Cardiac muscle cell (in vitro differentiated cells and primary cell): ENCODE measurements at places on chromosomes 3 and 15. TPM values are rescaled to one million over a fixed set of nuclear protein-coding genes. Genes with fewer than 3 reads are reported as not detected.

DNA sequence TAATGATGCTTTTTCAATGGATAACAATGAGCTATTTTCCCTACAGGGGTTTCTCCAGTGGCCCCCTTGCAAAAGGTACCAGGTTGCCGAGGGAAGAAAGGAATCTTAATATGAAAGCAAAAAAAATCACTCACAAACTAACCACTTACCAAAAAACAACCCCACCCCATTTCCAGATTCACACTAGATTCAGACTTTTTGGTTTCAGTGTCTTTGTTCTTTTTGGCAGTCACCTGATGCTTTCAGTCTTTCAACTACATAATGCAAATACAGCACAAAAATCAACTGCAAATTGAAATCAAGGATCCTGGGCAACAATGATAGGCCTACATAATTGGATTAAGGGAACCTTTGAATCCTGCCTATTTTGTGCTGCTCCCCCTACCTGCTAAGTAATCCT lies 71.1 kb upstream of the RAP2B start:
- no peak for DNase-seq

TRIM71 gene
- total RNA-seq: 13.9 and 21.8 TPM in 2 replicates

DNA sequence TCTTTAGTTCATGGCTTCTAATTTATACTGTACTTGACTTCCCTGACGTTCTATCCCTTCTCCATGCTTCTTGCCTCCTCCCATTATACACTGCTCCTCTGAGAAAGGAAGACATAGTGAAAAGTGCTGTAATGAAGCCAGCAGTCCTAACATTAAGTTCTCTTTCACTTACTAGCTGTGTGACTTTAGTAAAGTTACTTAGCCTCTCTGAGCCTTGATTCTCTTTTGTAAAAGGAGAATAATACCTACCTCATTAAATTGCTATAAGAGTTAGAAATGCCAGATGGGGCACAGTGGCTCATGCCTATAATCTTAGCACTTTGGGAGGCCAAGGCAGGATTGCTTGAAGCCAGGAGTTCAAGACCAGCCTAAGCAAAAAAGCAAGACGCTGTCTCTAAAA lies 18.8 kb upstream of the IGF2BP2 start:
- no peak for DNase-seq

POLG gene
- 56.2 and 63.9 TPM in 2 replicates for total RNA-seq

ALDH1A3 gene
- not detected in 2 replicates for total RNA-seq

- DNase-seq: no peak
These were observed 12.4 kb downstream of the ACAA1 start for GRCh38 chr3:38124324-38125122.

A4GNT gene
- not detected in 2 replicates for total RNA-seq

- no peak for DNase-seq
These were observed 4.5 kb upstream of the IL17RC start for GRCh38 chr3:9912294-9912935.

PGBD4 gene
- total RNA-seq: 1.7 TPM in 2 replicates

DNA sequence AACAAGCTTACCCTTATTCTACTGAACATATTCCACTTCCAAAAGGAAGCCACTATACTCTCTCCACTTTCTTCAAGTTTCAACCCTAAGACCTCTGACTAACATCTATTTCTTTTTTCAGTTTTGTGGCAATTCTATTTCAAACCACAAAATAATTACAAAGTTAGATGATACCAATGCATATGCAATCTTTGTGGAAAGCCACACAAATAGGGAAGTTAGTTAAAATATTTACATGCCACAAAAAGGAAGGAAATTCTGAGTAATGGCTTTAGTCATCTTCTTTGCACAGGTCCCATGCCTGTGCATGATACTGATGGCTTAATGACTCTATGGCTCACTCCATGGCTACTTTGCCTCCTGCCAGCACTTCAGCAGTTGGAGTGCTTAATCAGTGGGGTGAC lies 57.0 kb upstream of the MCTP2 start:
- no peak for DNase-seq

- no peak for DNase-seq
These were observed 24.6 kb upstream of the DMXL2 start for GRCh38 chr15:51647128-51647562.

GRCh38 chr15:95032156-95032555 lies 800.8 kb downstream of the MCTP2 start:
- DNase-seq: no peak

DNA sequence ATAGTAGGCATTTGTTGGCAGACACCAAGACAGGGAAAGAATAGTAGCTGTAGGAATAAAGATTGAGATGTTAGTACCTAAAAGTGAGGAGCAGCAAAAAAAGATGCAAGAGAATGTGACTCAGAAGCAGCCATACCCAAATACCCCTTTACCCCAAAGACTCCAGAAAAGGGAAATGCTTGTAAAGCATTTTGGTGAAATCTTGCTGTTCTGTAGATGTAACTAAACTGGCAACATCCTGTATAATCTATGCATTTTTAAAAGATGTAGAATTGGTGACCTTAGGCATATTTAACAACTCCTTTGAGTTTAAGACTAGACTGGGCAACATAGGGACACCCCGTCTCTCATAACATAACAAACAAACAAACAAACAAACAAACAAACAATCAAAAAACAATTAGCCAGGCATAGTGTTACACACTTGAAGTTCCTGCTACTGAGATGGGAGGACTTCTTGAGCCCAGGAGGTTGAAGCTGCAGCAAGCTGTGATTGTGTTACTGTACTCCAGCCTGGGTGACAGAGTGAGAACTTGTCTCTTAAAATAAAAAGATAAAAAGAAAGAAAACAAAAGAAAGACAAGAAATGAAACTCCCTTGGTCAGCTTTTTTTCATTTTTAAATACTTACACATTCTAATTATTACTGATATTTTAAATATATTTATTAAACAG lies 361.5 kb upstream of the KCNH8 start:
- DNase-seq: no peak

CMC1 gene
- total RNA-seq: 9.2 and 14.0 TPM in 2 replicates

DNA sequence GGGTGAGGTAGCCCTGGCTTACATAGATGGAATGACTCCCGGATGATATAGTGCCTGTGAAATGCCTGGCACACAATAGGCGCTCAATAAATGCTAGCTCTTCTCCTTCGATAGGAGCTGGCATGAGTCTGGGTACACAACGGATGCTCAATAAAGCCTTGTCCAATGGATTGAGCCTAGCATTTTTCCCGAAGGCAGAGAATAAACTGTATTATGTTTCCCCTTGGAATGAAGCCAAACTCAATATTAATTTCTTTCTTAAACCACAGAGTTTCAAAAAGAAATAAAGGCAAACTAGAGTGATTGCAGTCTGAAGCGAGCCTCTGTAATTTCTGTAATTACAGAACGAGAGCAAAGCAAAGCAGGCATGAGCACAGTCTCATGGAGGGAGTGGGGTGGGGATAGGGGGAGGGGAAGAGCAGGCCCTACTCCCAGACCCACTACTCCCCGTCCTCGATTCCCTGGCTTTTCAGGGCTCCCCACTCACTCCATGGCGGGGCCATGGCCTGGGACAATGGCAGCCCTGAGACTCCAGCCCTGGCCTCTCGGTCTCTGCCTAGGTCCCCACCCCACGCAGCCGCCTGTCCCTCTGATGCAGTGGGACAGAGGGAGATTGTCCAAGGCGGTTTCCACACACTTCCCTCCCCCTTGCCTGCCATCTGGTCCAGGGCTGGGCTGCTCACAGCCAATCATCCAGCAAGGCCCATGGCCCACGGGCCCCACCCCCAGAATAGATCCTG lies 18.0 kb downstream of the SLC6A1 start:
- no peak for DNase-seq

- no peak for DNase-seq
These were observed 223.8 kb downstream of the RSRC1 start for GRCh38 chr3:158333736-158334135.

- no peak for DNase-seq
These were observed 51.0 kb upstream of the LPP start for GRCh38 chr3:188102861-188103547.

DNA sequence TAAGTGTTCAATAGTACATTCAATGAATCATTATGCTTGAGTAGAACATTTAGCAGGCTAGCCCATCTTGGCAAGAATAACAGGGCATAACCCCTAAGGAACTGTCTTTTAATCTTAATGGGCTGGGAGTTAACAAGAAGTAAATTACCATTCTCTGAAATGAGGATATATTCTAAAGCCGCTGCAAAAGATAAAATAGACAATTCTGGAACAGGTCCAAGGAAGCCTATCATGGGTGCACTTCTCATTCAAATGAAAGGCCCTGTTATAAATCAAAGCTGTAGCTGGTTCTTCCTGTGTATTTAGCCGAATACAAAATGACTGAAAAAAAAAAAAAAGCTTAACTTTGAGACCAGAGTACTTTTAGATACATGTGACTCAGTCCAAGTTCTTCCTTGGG lies 15.6 kb downstream of the MTHFS start:
- DNase-seq: no peak

- no peak for DNase-seq
These were observed 50.2 kb downstream of the OXSM start for GRCh38 chr3:25840099-25840498.

DNA sequence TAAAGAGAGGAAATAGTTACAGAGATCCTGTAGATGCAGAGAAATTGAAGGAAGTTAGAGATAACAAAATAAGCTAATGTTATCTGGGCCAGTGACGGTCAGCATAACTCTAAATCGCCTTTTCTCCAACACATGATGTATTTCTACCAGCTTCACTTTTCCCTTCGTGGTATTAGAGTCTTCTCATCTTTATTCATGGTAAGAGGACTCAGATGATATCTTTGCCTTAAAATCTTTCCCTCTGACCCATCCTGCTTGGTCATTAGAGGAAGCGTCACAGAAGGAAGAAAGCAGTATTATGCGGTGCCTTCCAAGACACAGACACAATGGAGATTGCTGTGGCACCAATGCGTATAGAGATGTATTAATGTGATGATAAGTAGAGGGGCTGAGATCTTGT lies 320.7 kb upstream of the GOLIM4 start:
- no peak for DNase-seq

GRCh38 chr3:195238586-195239118 lies 32.3 kb downstream of the XXYLT1 start:
- DNase-seq: no peak

- DNase-seq: peak; percentile 78
These were observed at the start of gene ADAMTSL3 for GRCh38 chr15:83653639-83654378. Gene ADAMTSL3, plus strand, starts transcription at chr15:83654123. Its CDS starts 1,639 bp downstream, at chr15:83655762.

DNA sequence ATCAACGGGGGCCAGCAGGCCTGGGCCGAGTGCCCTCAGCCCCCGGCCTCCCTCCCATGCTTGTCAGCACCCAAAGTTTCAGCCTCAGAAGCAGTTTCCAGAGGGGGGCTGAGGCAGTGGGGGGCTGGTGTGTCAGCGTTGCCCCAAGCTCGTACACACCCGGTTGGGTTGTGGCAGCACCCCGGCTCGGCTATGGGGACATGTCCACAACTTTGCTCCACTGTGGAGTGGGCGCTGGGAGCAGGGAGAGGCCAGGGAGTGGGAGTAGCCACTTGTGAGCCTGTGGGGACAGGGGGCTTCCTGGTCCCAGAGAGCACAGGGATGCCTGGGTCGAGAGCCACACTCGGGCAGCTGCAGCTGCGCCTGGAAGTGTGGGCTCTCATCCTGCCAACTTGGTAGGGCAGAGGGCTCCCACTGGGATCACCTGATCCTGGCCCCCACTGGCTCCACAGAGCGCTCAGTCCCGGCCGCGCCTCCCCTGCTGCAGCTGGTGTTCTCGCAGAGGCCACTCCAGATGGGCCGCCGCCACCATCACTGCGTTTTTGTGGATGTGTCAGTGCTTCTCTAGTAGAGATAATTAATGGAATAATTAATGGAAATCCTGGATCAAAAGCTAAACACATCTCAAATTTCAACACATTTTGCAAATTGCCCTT lies 75.1 kb downstream of the NR1D2 start:
- DNase-seq: no peak

- peak; percentile 69 for DNase-seq
These were observed 116.2 kb downstream of the MFSD1 start for GRCh38 chr3:158918008-158918407.

DNA sequence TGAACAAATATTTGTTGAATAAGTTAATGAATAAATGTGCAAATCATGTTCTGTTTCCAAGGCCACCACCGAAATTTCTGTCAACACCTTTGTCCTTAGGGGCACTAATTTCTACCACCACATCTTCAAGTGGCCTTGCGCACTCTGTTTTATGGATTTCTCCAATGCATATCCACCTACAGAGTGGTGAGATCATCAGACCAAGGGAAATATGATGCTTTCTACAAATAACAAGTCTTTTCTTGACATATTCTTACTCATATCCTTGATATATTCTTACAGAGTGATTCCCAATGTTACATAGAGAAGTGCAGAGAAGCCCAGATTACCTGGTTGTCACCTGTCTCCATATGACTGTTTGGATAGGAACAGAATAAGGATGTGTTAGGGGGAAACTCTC lies 36.1 kb upstream of the TMCO5A start:
- DNase-seq: no peak

ASB14 gene
- not detected in 2 replicates for total RNA-seq

SPINK8 gene
- not detected in 2 replicates for total RNA-seq

DNA sequence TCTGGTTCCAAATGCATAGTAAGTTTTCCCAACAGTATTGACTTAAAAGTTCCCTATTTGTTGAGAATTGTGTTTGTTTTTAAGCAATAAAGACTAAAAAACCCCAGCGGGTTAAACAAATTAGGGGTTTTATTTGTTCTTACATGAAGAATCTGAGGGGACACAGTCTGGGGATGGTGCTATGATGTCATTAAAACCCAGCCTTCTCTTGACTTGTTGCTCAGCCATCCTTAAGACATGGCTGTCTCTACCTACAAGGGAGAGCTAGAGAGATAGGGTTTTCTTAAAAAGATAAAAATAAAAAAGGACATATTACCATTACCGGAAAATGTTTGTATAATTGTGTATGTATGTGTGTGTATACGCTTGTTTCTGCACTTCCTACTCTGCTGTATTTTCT lies 11.7 kb upstream of the ARL14 start:
- DNase-seq: no peak

GRCh38 chr15:33859992-33860545 lies 108.2 kb upstream of the CHRM5 start:
- no peak for DNase-seq

CCDC80 gene
- 21.7 and 26.4 TPM in 2 replicates for total RNA-seq
